Activated CD8-positive, alpha-beta memory T cell treated with anti-CD3 and anti-CD28 coated beads for 1 hour (primary cell): ENCODE measurements at places on chromosomes 12 and 14.

DNA sequence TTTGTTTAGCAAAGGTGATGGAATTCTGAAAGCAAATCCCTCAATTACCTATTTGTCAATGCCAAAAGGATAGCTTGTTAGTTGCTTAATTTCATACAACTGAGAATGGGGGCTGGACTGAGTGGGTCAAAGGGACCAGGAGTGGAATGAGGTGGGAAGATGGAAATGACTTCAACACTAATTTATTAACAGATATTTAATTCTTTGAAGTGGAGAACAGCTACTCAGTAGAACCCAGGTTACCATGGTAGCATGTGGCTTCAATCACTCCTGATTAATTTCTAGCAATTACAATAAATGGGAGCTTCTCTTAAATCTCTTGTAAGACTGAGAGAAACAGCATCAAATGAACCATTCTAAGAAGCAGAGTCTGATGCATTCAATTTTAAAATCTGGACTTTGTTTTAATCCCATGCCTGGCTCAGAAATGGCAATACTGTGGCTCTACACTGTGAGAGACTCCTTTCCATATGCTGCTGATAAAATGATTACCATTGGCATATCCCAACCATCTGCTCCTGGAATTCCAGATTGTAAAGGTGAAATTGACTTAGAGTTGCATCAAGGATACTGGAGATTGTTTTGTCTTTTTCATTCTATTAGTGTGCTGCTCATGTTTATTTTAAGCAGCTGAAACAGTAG lies 607.8 kb downstream of the SNAPC1 start:
- no peak for DNase-seq

DNA sequence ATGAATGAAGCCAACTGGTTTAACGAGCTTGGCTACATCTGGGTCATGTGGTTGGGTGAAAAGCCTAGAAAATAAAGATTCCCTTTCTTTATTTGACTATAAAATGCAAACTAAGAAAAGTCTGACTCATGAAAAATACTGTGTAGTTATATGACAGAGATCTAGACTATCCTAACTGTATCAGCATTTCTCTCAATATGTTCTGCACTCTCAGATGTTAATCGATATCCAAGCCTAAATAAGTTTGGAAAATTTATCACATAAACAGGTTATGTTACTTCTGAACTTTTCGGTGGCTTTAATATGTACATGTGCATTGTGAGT lies 133.1 kb downstream of the DAAM1 start:
- DNase-seq, result no peak

DNA sequence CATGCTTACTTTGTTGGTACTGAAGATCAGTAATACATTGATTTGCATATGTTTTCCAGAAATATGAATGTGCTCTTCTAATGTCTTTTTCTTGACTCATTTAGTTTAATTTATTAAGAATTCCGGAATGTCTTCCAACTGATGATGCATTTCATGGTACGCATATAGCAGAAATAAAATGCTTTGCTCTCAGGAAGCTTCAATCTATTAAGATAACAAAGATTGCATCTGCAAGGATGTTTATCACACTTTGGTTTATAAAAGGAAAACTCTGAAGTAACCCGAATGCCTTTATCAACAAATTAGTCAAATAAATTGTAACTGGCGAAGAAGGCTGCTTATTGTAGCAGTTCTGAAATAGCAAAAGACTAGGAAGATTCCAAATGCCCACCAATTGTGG lies 166.4 kb upstream of the LMNTD1 start:
- no peak for DNase-seq

DNA sequence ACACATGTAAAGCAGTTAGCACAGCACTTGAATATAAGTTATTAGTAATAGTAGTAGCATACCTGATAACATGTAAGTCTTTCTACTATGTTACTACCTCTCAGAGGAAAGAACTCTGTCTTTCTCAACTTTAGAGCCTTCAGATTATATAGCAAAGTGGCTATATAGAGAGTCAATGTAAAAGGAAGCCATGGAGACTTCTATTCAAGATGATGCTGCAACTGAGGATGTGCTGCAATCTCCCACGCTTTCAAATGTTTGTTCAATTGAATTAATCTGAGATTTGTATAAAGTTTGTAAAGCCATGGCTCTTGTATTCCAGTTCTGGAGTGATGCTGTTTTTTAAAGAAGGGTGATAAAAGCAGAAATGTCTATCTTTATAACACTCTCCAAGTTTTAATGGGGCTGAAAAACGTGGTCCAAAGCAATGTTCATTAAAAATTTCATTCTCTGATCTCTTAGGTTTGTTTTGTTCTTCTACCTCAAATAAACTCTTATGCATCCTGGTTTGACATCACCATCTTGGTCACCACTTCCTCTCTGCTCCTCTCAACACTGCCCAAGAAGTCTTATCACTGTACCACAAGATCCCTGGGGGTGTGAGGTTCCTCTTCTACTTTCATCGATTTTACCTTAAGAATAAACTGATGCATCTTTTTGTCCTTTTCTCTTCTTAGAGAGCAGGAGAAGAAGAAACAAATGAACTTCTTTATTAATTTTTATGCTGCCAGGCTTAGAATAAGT lies 40.6 kb downstream of the C12orf42 start:
- no peak for DNase-seq

- no peak for DNase-seq
Measured at GRCh38 chr12:127239781-127240180, 1027.2 kb upstream of the TMEM132C start.

DNA sequence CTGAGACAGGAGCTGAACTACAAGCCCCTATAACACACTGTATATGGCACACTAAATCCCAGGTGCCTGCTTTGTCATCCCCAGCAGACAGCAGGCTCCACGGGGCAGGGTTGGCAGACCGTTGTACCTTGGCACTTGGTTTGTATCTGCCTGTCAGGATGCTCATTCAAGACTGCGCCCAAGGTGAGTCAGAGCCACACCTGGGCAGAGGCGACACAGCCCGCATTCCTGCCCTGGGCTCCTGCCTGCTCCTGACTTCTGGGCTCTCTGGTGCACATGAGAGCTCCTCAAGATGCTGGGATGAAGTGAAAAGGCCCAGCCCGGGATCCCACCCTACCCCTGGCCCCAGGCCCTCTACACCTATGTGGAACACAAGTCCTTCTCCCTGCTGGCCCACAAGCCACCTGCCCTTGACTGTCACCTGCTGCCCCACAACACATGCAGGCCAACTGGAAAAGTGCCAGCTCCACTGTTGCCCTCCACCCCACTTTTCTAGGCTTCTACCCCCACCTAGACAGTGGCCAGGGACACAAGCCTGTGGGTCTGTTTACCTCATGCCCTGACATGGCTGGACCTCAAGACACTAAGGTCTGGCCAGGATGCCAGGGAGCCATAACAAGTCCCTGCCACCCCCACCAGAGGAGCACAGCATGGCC lies 30.8 kb upstream of the PNMA1 start:
- DNase-seq, result no peak

DNA sequence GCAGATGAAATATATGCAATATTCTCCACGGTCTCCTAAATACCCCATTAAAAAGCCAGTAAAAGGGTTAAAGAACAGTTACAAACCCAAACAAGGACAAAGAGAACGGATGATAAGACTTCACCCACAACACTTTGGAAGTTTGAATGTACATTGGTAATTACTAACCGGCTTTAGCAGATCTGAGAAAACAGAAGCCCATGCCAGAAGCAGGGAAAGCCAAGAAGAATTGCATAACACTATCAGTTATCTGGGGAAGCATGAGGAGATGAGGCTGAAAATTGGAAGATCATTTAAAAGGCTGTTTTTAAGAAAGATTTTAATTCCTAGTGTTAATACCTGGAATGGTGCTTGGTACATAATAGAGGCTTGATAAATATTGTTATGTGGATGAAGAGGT lies 55.6 kb upstream of the MYBPC1 start:
- no peak for DNase-seq

- DNase-seq, result no peak
Measured at GRCh38 chr14:99450266-99450665, 30.4 kb downstream of the SETD3 start.

DNA sequence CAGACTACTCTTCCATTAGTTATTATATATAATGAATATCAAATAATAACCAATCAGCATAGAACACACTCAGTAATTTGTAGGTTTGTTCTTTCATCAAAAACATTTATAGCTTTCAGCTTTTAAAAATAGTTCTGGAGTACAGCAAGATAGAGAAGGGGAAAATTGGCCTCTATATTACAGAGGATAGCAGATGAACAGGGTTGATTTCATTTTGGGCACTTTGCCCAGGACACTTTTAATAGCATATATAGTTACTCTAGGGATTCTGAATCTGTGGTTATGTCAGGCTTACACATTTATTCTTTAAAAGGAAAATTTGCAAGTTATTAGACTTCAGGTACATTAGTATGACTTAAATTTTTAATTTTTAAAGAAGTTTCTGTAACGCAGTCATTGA lies 52.6 kb downstream of the IFT81 start:
- DNase-seq, result no peak

GRCh38 chr12:129599406-129599805 lies 304.4 kb downstream of the TMEM132D start:
- DNase-seq, result no peak

- DNase-seq, result no peak
Measured at GRCh38 chr12:82359115-82359478, 768 bp downstream of the METTL25 start.

DNA sequence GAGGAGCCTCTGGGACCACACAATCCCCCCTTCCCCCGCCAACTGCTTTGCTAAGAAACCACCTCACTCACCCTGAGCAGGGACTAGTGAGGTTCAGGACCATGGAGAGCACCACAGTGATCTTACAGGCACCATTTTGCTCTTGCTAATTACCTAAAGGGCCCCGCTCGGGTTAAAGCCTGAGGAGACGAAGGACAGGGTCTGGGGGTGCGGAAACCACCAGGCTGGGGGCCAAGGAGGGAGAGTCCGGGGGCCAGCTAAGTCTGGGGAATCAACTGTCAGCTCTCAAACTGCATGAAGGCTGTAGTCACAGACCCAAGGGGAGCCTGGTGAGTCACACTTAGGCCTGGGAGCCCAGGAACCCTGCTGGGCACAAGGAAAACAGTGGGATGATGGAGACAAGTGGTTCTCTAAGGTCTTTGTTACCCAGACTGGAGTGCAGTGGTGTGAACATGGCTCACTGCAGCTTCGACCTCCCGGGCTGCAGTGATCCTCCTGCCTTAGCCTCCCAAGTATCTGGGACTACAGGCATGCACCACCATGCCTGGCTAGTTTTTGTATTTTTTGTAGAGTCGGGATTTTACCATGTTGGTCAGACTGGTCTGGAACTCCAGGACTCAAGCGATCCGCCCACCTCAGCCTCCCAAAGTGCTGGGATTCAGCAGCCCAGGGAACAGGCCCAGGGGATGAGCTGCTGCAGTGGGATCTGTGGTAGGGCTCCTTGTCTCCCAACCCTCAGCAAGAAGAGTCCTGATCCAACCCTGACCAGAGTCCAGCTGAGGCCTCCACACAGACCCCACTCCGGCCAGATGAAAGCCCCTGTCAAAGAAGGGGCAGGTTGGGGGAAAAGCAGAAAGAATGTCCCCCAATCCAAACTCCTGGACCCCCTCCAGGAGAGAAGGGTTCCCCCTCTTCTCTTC lies 98.8 kb downstream of the CALM1 start:
- DNase-seq, result no peak

DNA sequence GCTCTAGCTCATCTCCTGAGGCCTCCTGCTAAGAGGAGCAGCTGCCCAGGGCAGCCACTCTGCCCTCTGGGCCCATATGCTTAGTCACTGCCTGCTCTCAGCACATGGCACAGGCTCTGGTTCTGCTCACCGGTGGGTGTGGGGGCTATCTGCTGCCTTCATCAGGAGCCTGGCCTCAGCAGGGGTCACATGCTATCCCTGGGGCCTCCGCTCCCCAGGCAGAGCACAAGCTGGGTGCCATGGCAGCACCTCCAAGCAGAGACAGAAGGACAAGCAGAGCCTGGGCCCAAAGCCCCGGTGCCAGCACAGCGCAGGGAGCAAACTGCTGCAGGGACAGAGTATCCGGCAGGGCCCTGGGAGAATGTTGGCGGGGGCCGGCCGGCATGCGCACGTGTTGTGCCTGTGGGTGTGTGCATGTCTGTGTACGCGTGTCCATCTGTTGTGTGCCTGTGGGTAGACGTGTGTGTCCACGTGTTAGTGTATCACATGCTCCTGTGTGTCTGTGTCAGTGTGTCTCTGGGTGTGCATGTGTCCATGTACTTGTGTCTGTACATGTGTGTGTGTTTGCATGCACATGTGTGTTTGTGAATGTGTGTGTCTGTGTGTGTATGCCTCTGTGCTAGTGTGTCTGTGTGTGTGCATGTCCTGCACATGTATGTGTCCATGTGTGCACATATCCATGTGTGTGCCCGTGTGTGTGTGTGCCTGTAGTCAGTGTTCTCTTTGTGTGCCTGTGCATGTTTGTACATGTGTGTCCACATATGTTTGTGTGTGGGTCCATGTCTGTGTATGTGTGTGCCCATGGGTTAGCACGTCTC lies 326.9 kb downstream of the TMEM121 start:
- no peak for DNase-seq

- DNase-seq, result no peak
Measured at GRCh38 chr14:86296173-86296572, 766.2 kb downstream of the FLRT2 start.

DNA sequence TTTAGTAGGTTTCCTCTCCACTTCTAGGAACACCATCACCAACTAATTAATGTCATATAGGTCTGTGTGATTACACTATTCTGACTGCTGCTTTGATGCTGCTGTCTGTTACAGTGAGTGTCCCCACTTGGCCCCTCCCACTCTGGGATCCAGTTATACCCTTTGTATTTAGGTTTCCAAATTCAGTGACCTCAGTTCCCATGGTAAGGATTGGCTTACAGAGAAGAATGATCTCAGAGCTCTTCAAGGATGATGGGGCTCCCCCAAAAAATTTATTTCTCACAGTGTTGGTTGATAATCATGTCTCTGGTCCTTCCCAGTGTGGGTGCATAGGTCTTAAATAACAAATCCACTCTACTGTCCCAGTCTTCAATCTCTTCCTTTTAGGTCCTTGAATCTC lies 210.0 kb upstream of the MYL2 start:
- DNase-seq, result no peak

GRCh38 chr14:99644723-99645544 lies at the start of gene HHIPL1:
HHIPL1 (plus strand) TSS chr14:99645129; CDS start chr14:99645208, 79 bp downstream.
- DNase-seq, result no peak

DNA sequence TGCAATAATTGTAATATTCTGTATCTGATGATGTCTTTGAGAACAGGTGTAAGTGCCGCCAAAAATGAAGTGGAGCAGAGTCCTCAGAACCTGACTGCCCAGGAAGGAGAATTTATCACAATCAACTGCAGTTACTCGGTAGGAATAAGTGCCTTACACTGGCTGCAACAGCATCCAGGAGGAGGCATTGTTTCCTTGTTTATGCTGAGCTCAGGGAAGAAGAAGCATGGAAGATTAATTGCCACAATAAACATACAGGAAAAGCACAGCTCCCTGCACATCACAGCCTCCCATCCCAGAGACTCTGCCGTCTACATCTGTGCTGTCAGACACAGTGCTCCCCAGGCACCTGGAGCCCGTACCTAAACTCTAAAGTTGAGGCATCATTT lies 268.7 kb downstream of the DAD1 start:
- DNase-seq, result no peak

GRCh38 chr14:28813810-28814209 lies 47.2 kb downstream of the FOXG1 start:
- DNase-seq, result no peak
